ENCODE measurements at places on chromosomes 3 and 15.

DNA sequence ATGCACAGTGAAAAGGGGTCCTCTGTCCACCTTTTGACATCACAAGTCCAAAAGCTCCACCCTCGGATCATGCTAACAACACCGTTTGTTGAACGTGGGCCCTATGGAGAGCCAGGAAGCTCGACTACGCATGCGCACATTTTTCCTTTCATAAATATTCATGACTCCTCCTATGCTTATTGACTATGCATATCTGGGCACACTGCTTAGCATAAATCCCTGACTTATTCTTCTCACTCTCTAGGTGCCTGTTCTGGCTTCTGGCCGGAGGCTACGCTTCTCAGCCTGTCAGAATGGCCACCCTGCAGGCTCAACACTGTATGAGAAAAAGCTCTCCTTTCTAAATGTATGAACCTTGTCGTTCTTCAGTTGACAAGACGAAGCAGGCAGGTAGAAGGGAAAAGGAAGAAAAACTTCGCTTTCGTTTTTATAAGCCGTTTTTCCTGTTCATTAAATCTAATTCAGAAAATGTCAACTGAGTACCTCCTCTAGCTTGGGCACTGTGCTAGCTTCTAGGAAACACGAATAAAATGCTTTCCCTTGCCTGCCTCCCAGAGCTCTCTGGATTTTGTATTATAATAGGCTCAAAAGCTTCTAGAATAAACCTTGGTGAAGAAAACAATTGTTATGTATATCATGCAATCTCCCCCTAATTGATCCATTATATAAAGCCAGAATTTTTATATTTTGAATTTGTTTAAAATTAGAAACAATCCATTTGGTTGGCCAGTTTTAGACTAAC is 207.7 kb downstream of the ATP10A start:
- no peak for DNase-seq

DNA sequence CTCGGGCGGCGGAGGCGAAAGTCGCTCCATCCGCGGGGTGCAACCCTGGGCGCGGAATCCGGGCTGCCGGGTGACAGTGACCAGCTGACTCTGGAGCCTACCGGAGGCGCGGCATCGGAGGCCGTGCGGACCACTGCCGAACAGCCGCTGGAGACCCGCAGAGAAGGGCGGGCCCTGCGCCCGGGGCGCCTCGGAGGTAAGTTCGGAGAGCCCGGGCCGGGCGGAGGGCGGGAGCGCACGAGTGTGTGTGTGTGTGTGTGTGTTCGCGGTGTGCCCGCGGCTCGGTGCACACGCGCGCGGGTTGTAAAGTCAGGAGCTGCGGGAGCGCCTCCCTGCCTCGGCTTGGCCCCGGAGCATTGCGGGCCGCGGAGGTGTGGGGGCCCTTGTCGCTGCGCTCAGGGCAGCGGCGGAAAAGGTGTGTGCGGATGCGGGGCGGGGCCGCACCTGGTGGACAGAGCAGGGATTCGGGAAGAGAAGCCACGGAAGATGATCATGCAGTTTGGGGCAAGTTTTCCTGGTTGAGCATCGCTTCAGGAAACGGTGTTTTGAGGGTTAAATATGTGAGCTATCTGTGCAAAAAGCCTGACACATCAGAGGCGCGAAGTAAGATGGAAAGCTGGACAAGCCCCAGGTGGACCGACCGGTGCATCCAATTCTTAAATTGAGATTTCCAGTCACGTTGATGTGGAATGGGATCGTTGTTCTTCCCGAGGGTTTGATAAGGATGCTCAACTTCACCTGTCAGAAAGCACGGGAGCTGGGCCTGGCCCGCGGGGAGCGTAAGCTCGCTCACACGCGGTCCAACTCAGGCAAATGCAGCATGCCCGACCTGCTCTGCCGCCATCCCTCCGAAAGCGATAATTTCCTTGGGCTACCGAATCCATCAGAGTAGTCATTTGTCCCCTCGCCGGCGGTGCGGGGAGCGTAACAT is 474 bp downstream of the MINAR1 start:
- DNase-seq: no peak

- DNase-seq: no peak
Observed at GRCh38 chr15:67085237-67085817, 19.9 kb downstream of the SMAD3 start.

DNA sequence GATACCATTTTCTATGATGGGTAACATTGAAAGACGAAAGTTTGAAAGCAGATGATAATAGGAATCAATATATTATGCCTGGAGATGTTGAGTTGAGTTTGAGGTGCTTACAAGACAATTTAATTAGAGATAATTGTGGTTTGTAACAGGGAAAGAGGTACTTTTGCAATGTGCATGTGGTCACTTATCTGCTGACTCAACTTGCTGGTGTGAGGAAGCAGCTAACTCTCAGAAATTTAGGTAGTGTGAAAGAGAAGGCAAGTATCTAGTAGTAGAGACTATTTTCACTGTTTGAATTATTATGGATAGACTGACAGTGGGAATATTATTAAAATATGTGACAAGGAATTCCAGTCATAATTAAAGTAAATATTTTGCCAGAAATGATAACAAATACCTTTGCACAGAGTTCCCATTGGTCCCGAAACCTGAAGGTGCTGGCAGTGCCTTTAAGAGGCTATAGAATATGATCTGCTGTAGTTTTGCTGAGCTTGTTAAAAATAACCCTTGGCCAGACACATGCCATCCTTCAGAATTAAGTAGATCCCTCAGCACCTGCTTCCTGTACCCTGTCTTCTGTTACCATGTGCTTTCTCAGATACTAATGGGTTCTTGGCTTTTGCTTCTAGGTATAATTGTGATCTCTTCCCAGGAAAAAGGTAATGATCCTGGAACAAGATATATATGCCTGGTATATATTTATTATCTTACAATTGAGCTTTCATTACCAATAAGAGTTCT is 315.9 kb downstream of the BCHE start:
- DNase-seq: no peak

DNA sequence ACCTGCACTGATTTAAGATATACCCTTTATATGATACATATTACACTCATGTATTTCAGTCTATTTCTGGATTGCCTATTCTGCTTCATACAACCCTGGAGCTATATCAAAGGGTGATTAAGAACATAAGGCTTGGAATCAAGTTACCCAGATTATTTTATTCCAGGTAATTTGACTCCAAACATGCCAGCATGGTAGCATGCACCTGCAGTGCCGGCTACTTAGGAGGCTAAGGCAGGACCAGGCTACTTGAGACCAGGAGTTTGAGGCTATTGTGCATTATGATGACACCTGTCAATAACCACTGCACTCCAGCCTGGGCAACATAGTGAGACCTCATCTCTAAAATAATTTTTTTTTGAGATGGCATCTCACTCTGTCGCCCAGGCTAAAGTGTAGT is 50.4 kb upstream of the NEO1 start:
- DNase-seq: no peak

DNA sequence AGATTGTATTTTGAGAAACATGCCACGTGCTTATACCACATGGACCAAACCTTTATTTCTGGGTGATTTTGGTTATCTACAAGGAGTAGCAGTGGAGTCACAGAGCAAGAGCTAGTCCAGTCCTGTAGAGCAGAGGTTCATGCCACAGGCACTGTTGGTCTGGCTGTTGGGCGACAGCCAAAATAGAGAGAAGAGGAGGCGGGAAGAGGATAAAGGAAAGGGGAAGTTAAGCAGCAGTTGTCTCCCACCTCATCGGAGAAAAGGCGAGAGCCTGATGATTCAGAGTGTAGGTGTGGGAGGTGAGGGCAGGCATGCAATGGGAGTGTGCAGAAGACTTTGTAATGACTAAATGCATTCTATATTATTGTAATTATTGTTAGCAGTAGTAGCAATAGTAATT is 237.5 kb upstream of the ROPN1 start:
- no peak for DNase-seq

GRCh38 chr3:184299488-184300377 is 692 bp downstream of the PSMD2 start:
- no peak for DNase-seq

DNA sequence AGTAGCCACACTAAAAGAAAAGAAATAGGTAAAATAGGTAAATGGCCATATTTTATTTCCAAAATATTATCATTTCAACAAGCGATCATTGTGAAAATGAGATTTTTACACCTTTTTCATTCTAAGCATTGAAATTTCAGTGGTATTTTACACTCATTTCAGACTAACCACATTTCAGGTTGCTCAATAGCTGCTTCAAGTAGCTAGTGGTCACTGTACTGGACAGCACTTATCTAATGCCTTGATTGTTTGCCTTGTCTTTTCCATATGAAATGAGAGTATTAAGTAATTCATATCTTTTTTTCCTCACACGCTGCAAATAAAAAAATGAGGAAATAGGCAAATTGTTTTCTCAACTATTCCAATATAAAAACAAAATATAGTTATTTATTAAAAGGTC is 332.8 kb downstream of the NLGN1 start:
- no peak for DNase-seq

DNA sequence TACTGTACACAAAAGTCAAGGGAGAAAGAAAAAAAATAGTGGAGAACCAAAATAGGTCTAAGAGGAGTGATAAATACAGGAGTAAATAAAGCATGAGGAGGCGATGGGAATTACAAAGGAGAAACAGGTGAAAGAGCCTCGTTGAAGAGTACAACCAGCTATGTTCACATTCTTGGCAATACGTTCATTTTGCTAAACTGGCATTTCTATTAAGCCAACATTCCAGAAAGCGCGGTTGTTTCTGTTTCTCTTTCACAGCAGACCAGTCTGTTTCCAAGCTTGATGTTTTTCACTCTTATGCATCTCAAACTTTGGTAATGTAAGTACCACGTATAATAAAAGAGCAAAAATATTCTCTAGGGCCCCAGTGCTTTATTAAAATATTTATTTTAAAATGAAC is 74.5 kb downstream of the NSUN3 start:
- DNase-seq: no peak

DNA sequence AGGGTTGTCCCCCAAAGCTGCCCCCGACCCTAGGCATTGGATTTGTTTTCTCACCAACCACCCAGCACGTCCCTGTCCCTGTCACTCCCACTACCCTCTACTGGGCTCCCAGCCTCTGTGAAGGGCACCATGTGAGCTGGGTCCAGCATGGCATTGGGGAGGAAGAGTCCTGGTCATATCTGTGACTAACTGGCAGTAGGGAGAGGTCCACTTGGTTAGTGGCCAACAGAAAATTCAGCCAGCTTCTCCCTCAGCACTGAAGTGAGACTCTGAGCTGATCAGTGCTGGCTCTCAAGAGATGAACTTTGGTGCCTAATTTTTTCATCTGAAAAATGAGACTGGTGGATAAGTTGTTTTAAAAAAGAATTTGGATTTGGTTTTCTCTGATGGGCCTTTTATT is 11.3 kb upstream of the KIF23 start:
- DNase-seq: no peak
